ENCODE measurements at places on chromosomes 5 and 9.

DNA sequence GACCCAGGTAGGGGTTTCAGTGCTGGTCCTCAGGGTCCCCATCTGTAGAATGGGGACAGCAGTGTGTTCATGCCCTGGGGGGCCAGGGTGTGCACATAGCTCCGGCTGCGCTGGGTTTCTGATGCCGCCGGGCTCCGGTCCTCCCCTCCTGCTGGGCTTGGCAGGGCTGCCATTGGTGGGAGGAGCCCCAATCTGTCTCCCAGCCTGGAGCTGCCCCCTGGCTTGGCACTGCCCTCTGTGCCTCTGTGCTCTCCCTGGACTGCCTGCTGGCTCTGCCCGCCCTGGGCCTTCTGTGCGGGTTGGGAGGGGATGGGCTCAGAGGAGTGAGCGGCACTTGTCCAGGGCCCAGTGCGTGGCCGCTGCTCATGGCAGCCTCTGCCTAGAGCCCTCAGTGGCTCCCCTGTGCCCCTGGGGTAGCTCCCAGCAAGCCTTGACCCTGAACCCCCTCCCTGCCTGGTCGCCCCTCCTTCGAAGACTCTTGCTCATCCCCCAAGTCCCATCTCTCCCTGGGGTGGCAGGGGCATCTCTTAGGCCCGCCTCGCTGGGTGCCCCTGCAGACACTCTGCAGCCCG is 35.7 kb downstream of the RXRA start:
- no peak for DNase-seq

GRCh38 chr5:23507278-23507685 is at the start of gene PRDM9:
PRDM9 (plus strand) TSS chr5:23507609; CDS start chr5:23509034, 1,425 bp downstream.
- DNase-seq: no peak

DNA sequence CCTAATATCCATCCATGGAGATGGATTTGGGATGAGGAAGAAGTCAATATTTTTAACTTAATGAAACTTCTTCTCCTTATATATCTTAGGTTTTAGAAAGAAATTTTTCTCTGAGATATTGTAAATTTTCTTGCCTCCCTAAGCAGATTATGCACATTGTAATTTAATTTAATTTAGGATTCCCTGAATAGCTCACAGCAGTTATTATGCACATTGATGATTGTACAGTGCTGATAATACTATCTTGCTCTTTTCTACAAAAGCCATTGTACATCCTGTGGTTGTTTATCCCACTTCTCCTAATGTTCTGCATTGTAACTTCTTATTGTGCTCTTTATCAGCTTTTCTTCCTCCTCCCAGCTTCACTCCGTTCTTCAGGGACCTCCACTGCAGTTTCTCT is 410.4 kb upstream of the WWC1 start:
- DNase-seq: no peak

DNA sequence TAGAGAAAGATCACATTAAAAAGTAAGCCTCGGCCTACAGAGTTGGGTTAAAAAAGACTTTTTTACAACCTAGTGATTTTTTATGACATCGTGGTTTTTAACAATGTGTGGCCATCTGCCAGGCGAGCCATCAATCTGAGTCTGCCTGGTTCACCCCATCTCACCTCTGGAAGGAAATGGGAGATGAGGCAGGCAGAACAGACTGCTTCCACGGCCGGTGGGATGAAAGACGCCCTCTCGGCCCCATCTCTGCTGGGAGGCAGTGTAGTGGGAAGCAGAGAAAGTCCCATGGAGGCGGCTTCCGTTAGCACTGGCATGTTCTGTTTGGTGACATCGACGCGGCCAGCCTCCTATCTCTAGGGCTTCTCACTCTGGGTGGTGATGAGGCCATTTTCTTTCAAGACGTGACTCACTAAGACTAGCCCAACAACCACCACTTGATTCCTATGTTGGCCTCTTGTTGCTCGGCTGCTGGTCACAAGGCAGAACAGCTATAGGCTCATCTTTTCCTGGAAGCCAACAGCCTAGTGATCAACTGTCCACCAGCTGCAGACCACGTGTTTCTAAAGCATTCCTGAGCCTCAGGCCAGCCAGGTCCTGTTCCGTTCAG is 132.4 kb upstream of the OTULINL start:
- no peak for DNase-seq

DNA sequence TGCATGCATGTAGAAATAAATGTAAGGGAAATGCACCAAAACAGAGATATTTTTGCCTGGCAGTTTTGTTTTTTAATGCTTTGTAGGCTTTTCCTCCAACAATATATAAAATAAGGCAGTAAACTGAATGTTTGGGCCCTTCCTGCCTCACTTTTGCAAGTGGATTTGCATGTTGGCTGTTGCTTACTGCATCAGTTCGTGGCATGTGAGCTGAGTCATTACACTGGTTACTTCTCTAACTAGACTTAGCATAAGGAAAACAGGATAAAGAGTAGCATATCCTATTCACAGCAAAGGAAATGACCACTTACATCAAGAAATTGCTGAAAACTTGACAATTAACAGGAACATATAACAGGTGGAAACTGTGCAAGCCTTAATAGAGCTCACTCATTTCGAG is 113.4 kb downstream of the TLE1 start:
- DNase-seq: no peak

GRCh38 chr5:108541836-108542235 is 159.9 kb upstream of the FBXL17 start:
- DNase-seq: no peak

DNA sequence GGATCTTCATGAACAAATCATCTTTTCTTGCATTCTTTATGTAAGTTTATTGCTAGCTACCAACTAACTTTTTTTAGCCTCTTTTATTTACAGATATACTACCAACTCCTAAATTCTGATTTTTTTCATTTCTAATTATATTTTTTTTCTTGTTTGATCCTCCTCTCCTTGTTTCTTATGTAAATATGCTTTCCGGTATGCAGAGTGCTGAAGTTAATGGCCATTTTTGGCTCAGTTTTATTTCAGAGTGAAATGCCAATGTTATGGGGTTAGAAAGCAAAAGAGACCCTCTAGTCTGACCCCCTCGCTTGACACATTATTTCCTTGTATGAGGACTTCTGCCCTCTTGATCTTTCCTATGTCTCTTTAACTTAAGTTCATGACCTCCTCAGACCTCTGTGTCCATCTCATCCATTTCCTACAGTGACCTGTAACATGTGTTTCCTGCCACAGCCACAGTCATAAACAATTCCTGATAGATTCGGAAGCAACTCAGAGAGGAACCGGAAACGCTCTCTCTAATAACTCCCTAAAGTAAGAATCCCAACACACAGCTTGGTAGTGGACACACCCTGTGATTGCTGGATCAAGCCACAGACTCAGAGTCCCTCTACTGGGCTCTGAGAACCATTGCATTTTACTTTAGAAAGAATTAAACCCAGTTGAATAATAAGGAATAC is 42.9 kb upstream of the AFAP1L1 start:
- DNase-seq: no peak

Measured in stimulated activated CD8-positive, alpha-beta memory T cell treated with anti-CD3 and anti-CD28 coated beads, Interleukin-4, amount 100 ng/mL, for 4 hours (primary cell).